ENCODE measurements at places on chromosomes 12 and 14.

- DNase-seq: no peak
These were observed 23.9 kb downstream of the DUSP6 start for GRCh38 chr12:89328151-89329030.

DNA sequence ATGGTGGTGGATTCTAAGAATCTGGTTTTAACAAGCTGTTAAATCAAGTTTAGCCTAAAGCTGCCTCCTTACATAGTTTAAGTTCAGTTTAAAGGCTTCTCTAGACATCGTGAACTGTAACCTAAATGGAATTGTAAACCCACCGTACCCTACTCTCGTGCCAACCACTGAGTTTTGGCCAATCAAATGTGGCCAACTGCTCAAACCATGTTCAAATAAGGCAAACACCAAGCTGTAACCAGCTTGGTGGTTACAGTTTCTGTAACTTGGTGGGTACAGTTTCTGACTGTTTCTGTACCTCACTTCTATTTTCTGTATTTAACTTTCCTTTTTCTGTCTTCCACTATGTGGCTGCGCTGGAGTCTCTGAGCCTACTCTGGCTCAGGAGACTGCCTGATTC is 131.9 kb upstream of the DDHD1 start:
- DNase-seq: no peak

DNA sequence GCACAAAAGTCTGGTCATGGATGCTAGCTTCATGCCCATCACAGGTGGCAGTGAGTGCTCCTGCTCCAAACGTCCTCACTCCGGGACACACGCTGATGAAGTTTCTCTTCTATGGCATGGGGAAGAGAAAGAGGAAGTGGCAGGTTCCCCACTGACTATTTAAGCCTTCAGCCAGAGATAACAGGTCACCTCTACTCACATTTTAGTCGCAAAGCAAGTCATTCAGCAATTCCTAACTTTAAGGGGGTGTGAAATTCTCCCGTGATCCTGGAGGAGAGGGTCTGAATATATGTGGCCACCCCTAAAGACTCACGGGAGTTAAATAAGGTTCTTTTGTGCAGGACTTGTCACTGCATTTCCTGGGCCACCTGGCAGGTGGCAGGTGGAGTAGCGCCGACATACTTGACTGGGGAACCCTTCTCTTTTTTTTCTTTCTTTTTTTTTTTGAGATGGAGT is 18.8 kb upstream of the RCOR1 start:
- no peak for DNase-seq

DNA sequence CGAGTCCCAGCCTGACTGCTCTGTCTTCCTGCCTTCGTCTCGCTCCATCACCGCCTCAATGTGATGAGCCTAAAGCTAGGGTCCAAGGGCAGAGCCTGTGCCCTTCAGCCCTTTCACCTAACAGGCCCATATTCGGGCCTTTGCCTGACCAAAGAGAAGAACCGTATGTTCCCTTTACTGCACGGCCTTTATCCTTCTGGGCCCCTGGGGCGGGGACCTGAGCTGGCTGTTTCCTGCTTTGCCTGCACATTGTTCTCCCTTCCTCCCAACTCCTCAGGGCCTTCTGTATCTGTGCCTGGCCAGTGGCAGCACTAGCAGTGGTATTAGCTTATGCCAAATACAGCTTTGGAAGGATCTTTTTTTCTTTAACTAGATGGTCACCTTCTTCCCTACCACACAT is 8.5 kb upstream of the MYL6B start:
- DNase-seq: no peak

DNA sequence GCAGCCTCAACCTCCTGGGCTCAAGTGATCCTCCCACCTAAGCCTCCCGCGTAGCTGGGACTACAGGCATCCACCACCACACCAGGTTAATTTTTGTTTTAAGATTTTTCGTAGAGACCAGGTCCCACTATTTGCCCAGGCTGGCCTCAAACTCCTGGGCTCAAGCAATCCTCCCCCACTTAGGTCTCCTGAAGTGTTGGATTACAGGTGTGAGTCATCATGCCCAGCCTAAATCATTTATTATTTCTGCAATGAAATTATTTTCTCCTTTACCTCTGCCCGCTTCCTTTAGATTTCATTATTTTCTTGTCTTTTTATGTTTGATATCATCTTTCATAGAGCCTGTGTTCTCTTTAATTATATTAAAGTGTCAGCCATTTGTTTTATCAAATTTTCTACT is 165.2 kb upstream of the OTX2 start:
- DNase-seq: no peak

GRCh38 chr14:23646648-23647549 is 10.7 kb downstream of the DHRS2 start:
- DNase-seq: no peak
